ENCODE measurements at places on chromosomes 4 and X.
A peak's percentile ranks its signal among the peaks of the same experiment; 100 is the strongest.

DNA sequence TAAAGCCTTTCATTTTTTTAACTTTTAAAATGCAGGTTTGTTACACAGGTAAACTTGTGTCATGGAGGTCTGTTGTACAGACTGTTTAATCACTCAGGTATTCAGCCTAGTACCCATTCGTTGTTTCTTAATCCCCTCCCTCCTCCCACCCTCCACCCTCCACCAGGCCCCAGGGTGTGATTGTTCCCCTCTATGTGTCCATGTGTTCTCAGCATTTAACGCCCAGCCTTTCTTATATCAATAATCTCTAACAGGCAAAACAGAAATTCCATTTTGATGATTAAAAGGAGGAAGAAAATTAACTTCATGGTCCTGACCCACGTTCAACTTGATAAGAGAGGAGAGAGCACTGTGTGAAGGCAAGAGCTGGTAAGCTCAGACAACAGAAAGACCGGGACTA is 75.1 kb downstream of the TSPAN5 start:
- no peak for DNase-seq

GRCh38 chr4:149980121-149980682 is 98.0 kb upstream of the DCLK2 start:
- DNase-seq: no peak

- DNase-seq: no peak
These were observed 49.4 kb downstream of the SPINK2 start for GRCh38 chr4:56772134-56772533.

DNA sequence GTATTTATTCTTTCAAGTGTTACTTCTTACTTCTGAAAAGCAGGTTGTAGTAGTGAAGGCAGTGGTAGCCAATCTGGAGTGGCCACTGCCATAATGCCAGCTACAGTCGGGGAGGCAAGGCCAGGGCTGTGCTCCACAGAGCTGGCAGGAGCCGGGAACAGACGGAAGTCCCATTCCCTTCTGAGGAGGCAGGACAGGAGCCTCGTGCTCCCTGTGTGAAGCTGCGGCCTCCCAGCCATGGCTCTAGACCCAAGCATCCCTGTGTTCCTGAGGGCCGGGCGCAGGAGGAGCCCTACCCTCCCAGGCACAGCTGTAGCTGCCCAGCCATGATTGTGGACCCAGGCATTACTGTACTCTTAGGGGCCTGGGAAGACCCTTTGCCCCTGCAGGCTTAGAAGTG is 461.8 kb downstream of the ADGRL3 start:
- DNase-seq: no peak

DNA sequence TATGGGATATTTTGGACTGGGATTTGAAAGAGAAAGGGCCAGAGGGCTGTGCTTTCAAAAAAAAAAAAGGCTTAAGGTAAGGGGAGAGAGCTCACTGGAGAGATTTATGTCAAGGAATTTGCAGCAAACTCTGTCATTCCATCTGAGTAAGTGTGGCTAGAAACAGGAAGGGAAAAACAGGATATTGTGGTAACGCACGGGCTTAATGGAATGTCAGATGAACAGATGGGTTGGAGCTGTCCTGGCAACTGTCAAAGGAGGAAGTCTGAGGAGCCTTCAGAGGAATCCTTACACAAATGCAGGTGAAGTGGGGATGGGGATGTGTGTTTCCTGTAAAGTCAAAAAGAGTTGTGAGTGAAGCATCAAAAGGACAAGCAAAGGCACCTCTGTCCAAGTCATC is 15.1 kb upstream of the NKX3-2 start:
- DNase-seq: no peak

GRCh38 chr4:43564591-43564990 is 672.1 kb downstream of the GRXCR1 start:
- no peak for DNase-seq

GRCh38 chrX:21398426-21398825 is 24.2 kb downstream of the CNKSR2 start:
- DNase-seq: no peak

DNA sequence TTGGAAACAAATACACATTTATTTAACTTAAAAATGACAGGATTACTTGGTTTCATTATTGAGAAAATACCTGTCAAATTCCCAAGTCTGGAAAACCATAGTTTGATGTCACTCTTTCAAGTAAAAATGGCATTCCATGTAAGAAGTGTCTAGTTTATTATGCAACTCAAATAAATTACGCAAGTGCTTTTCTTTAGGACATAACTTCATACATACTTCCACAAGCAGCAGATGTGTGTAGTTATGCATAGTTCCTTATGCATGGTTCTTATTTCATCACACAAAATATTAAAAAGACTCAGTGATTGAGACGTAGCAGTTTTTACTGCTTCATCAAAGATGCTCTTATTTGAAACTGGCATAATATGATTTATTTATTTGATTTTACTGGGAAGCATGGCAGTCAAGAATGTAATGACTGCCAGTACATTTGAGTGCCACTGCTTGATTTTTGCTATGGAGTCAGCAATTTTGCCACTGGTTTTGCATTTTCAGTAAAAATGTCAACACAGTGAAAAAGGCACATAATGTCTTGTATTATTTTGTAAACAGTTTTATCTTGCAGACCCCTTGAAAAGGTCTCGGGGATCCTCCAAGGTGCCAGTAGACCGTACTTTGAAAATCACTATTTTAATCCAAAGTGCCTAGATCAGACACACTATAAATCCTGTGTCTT is 62.1 kb downstream of the CLCN3 start:
- DNase-seq: no peak

DNA sequence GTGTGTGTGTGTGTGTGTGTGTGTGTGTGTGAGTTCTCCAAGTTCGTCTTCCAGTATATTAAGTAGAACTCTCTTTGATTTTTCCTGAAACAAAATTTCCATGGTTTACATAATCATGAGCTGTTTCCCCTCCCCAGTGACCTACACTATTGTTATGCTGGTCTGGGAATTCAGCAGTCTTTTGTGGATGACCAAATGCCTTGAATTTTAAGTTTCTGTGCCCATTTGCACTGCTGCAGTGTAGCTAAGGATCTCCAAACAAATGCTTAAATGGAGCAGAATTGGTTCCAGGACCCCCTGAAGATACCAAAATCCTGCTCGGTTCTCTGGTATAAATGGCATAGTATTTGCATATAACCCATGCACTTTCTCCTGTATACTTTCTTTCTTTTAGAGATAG is 77.2 kb upstream of the SLC34A2 start:
- DNase-seq: no peak

DNA sequence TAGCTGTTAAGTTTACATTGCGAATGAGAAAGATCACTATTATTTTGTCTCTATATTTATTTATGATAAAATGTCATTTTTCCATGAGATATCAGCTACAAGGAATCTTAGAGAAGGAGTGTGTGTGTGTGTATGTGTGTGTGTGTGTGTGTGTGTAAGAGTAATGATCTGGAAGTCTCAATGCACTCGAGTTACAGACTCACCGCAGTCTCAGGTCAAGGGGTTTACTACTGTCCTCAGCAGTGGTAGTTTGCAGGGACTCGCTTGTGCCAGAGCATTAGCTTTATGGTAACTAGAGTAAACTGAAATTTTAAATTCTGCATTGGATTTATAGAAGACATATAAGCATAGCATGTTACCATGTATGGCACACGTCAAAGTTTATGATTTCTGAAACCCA is 30.8 kb downstream of the LRP2BP start:
- DNase-seq: no peak

DNA sequence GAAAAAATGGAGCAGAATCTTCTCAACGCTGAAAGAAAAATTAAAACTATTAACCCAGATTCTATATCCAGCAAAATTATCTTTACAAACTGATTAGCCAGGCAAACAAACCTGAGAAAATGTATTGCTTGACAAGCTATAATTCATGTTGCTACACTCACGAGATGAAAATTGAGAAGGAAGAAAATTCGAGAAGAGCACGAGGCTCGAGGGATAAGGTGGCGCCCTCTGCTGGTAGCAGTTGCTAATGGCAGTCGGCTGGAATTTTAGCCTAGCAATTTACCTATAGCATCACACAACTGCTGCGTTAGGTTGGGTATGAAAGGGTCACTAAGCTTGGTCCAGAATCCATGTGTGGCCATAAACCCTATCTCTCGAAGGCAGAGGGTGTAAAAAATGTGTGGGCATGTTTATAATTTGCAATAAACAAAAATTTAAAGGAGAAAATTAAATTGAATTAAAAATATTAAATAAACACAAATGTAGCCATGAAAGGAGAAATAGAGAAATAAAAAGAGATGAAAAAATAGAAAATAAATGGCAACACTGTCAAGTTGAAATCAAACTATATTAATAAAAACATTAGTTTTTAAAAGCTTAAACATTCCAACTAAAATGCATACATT is 126.6 kb downstream of the PPP4R3C start:
- peak; percentile 46 for DNase-seq

- no peak for DNase-seq
These were observed 173.7 kb downstream of the HNRNPD start for GRCh38 chr4:82200046-82200445.

- peak; percentile 6 for DNase-seq
These were observed 4.8 kb upstream of the HGFAC start for GRCh38 chr4:3436798-3437581.

GRCh38 chr4:173685165-173685830 is 155.3 kb upstream of the HAND2 start:
- DNase-seq: no peak

DNA sequence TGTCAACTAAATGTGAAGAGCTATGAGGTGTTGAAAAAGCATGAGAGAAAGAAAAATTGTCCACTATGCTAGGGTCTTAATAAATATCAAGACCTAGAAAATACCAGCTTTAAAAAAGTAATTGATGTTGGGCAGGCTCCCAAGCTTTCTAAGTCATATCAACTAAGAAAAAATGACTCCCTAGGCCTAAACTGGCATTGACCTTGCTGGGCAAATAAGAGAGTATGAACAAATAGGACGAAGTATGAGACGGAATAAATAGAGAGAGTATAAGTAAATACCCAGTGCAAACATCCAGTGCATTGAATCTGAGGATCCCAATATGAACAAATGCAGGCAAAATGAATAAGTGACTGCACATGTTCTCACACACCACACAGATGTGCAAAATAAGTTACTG is 3.2 kb downstream of the KDR start:
- DNase-seq: no peak

GRCh38 chr4:10589321-10589720 is 95.2 kb downstream of the CLNK start:
- no peak for DNase-seq

DNA sequence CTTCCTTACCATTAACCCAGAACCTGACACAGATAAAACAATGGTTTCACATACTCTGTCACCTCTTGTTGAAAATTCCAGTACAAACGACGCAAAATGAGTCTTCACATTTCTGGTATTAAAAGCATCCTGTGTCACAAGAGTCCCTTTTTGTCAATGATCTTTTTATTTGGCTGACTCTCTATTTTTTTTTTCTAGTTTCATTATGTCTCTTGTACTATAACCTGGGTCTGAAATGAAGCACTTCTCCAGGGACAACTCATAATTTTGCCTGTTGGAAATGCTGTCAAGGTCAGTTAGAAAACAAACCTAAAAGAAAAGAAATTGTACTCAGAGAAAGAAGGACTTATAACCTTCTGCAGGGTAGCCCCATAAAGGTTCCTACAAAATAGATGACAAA is 93.1 kb downstream of the NR3C2 start:
- DNase-seq: no peak

DNA sequence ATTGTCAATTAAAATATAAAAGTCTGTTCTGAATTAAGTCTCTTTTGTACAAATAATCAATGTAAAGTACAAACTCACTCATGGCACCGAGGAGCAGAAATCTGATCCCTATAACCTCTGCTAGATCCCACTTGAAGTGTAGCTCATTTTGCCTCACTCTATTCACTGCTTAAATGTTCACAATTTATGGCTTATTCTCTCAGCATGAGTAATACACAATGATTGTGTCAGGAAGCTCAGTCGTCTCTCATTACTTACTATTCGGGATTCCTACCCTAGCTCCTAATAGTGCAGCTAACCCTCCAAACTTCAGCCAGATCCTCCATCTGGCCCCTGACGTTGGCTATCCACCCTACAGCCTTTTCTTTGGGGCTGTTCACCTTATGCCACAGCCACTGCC is 4.7 kb upstream of the AMMECR1 start:
- DNase-seq: no peak

DNA sequence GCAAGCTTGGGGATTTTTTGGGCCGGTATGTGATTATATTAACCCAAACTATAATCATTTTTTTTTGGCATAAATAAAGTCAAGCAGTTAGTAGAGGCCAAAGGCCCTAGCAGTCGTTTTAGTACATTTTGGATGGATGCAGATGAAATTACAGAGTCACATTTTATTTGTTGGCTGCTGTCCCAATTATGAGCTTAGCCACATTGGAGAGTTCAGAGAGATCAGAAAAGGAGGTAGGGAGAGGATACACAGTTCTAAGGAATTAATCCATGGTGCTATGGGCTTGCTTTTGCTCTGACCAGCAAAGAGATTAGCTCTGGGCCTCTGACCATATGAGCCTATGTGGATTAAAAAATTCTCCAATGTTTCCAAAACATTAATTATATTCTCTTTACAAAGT is 395.1 kb downstream of the RAPGEF2 start:
- no peak for DNase-seq

GRCh38 chr4:160373911-160374310 is 1271.0 kb downstream of the RAPGEF2 start:
- no peak for DNase-seq

GRCh38 chr4:108146819-108147218 is 21.9 kb downstream of the LEF1 start:
- DNase-seq: no peak
